ENCODE measurements at places on chromosomes 5 and 9. TPM values are rescaled to one million over a fixed set of nuclear protein-coding genes. Genes with fewer than 3 reads are reported as not detected.

DNA sequence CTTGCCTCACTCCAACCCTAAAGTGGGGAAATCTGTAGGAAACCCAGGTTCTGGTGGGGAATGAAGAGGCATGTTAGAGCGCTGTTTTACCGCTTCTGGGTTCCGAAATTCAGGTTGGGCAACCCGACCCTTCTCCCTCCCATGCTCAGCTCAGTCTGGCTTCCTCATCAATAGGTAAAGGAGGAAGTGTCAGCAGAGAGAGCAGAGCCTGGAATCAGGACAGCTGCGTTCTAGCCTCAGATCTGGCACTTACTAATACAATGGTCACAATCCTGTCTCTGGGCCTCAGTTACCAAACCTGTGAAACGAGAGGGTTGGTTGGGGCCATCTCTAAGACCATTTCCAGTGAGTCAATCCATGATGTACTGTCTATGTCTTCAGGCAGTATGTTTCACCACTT is 16.2 kb upstream of the TNIP1 start:
- peak; percentile 35 for DNase-seq

GRCh38 chr9:36023260-36024048 is 13.3 kb upstream of the RECK start:
- DNase-seq, result peak; percentile 73

DNA sequence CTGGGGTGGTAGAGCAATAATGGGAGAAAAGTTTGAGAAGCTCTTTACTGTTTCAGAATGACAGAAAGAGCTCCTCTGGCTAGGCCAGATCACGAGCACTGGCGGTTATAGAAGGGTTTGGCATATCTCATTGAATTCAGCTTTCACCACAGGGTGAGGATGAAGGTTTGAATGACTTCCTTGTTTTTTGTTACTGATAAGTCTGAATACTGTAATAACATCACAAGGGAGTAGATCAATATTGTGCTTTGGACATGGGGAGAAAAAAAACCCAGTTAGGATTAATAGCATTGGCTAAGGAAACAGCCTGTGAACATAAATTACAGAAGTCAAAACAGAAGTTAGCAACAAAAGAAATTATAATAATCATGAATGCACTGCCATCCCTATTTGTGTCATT is 9.4 kb downstream of the PHAX start:
- no peak for DNase-seq

- DNase-seq, result no peak
Measured at GRCh38 chr9:107639426-107639825, 149.9 kb upstream of the KLF4 start.

TAF11L10 gene
- polyA plus RNA-seq, result not detected

PCDHGA12 gene
- polyA plus RNA-seq, result 0.54 TPM

PRR7 gene
- polyA plus RNA-seq, result 1.1 TPM

SPRY4 gene
- 1.4 TPM for polyA plus RNA-seq
